Fibroblast of mammary gland (primary cell): ENCODE measurements at places on chromosomes 3 and 15.

DNA sequence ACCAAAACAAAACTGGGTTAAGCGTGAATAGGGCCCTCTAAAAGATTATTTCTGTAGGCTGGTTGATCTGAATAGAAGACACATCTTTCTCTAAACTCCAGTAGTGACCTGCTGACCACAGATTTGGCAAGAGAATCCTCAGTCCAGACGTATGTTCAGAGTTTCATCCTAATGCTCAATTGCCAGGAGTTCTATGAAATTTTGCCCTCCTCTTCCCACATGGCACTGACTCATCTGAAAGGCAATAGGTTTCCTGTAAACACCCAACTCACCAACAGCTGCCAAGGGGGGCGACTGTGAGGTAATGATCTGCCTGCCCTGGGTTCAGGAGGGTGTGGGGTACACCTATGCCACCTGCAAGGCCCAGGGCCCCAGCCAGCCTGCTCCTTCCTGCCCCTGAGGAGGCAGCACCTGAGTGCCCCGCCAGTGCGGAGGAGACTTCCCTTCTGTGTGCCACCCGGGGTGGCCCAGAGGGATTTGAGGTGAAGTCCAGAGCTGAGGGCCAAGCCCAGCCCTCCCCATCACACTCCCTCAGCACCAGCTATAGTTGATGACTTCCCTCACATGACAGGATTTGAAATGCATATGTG is 8.4 kb upstream of the PLA2G4D start:
- DNase-seq: peak; percentile 59

GRCh38 chr15:65778269-65778668 is 13.8 kb downstream of the DENND4A start:
- DNase-seq: no peak

DNA sequence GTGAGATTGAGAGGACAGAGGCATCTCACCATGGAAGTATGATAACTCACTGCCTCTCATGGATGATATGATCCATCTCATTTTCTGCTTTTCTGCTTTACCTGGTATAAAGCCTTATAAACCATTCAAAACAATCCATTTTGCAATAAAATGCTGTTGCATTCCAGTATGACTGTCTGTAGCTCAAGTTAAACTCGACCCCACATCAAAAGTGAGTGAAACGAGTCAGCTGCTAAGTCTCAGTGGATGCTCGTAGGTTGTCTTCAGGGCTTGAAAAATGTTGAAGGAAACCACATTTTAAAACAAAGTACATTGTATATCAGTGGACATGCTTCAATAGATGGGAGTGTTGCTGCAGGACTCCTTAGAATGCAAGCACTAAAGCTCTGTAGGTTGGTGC is 839.0 kb downstream of the TUSC7 start:
- DNase-seq: peak; percentile 22

DNA sequence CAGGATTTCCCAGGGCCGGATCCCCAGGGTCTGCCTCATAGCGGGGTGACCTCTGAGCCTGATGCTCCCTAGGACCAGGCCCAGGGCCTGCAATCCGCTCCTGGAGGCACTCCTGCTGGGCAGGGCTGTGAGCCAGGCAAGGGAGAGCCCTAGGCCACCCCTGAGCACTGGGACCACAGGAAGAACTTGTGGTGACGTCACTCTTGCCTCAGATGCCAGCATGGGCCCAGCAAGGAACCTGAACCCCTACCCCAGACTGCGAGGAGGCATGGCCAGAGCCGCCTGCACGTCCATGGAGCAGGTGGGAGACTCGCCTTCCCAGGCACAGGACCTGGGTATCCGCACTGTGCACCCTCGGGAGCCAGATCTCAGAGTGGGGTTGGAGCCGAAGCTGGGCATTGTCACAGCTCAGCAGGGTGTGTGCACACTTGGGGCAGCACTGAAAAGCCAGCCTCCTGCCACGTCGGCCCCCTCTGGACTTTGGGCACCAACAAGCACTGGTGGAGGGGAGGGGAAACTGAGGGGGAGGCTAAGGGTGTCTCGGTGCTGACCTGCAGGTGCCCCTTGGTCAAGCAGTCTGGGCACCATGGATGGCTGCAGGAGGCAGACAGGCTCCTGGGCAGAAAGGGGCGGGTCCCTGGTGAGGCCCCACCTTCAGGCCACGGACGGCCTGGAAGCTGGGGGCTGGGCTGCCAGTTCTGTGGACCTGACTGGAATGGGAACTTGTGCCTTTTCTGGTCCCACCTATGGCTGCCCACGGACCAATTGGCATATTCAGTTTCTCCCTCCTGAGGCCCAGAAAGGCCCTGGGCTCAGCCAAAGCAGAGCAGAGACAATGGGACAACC is 49.3 kb downstream of the SLC6A20 start:
- no peak for DNase-seq

GRCh38 chr15:68526784-68527183 is 52.0 kb upstream of the CORO2B start:
- no peak for DNase-seq

DNA sequence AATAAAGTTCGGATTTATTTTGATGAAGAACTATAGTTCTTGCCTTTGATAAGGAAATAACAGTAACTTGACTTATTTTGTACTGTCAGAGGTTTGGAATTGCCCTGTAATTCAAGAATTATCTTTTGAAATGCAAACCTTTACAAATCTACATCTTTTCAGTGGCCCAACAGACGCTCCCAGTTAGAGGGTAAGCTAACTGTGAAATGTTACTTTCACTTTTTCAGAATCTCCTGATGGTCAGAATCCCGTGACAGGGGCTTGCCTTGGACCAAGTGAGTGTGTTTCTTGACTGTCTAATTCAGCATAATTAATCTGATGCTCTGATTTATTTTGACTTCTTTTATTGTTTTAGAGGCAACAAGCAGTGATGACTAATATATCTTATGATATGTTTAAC is 262.5 kb downstream of the PLOD2 start:
- peak; percentile 12 for DNase-seq

DNA sequence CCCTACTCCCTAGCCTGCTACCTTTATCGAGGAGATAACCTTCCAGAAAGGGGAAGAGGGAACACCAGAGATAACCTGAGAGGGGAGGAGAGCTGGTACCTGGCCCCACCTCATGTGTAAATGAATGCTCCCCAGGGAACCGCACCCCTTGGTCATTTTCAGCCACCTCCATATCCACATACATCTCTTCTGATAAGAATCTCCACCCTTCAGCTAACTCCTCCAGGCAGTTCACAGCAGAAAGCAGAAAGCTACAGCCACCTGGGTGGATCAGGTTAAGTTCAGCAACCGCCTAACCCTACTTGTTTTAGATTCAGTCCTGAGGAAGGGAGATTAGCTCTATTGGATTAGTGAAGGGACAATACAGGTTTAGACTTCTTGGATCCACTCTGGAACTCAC is 38.0 kb upstream of the TIMP4 start:
- DNase-seq: no peak

DNA sequence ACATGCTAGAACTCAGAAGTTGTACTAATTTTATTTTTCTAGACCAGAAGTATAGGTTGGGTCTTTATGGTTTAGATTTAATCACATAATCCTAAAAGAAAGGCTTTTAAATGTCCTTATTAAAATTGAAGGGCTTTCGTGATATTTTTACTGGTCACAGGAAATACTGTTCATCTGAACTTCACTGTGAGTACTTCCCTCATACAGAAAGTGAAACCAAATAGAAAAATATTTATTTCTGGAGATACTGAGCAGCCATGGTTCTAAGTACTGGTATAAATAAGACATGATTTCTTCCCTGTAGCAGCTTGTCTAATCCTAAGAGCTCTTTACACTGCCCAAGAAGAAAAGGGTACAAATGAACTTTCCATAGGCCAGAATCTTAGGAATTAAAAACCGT is 2.0 kb downstream of the SNRK start:
- peak; percentile 36 for DNase-seq

GRCh38 chr3:126525091-126525852 is 1.3 kb downstream of the CHST13 start:
- no peak for DNase-seq

DNA sequence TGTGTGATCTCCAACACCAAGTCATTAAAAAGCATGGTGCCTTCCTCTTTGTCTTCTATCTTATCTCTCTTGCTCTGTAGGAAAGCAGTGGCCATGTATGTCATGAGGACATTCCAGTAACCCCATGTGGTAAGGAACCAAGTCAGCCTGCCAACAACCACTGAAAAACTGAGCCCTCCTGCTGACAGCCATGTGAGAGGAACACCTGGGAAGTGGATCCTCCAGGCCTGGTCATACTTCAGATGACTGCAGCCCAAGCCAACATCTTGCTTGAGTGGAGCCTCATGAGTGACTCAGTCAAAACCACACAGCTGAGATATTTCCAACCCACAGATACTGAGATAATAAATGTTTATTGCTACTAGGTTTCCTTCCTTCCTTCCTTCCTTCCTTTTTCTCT is 597.3 kb downstream of the ZIC1 start:
- DNase-seq: peak; percentile 85

DNA sequence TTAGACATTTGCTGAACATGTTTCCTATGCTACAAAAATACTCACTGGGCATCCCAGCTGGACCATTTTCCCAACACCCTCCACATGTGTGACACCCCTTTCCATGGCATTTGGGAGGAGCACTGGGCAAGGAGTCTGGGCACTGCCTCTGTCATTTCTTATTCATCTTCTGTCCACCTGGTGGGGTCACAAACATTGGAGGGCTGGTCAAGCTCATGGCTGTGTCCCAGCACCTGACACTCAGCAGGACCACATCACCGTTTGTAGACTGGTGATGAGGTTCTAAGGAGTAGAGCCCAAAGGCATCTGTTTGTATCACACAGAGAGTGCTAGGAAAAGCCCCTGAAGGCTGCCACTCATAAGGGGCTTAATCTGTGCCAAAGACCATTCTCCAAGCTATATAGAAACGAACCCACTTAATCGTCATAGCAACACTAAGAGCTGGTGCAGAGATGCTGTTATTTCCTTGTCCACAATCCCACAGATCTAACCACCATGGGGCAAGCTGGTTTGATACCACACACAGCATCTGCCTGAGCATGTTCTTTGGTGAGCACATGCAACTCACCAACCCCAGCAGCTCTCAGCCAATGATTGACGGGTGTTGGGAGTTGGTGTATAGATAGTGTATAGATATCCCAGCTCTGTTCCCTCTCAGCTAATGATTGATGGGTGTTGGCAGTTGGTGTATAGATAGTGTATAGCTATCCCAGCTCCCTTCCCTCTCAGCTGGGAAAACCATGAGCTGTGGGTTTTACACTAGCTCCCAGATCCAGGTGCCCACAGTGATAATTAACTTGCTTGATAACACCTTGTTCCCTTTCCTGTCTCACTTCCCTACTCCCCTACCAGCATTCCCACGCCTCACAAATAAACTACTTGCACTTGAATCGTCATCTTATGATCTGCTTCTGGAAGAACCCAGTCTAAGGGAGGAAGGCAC is 42.7 kb upstream of the ATP2B2 start:
- DNase-seq: no peak

DNA sequence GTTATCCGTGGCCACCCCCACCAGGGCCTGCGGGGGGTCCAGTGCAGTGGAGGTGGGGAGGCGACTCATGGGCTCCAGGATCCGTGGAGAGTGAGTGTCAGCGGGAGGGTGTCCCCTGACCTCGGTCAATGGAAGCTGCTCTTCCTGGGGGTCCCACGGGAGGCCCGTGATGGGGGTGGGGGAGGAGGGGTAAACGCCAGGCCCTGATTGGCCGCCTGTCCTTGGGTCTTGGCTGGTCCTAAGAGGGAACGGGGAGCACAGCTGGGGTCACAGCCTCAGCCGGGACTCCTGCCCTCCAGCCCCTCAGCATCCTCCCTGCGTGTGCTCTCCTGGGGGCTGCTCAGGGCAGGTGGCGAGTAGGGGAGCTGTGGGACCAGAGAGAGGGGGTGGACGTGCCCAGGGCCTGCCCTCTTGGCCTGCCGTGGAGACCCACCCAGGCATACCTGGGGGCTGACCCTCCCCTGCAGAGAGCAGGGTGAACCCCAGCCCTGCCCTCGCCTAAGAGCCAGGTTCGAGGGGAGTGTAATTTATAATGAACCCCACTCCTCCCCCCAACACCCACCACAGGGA is 184.6 kb downstream of the GOLGA6L6 start:
- no peak for DNase-seq

GRCh38 chr3:10459954-10460754 is 45.2 kb downstream of the ATP2B2 start:
- peak; percentile 60 for DNase-seq

- no peak for DNase-seq
Observed at GRCh38 chr3:35785234-35785888, 146.0 kb downstream of the ARPP21 start.

DNA sequence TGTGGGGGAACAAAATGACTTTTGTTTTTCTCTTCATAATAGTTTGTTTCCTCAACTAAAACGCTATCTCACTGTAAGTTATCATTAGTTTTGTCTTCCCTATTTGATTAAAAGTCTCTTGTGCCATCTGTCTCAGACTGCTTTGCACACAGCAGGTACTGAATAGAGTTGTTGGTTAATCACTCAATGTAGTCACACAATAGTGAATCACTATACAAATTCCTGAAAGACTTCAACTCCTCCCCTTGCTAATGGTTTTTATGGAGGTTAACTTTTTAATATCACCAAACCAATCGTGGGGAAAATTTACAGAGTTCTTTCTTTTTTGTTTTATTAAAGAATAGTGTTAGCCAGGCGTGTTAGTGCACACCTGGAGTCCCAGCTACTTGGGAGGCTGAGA is 2.6 kb upstream of the NGLY1 start:
- DNase-seq: peak; percentile 30

DNA sequence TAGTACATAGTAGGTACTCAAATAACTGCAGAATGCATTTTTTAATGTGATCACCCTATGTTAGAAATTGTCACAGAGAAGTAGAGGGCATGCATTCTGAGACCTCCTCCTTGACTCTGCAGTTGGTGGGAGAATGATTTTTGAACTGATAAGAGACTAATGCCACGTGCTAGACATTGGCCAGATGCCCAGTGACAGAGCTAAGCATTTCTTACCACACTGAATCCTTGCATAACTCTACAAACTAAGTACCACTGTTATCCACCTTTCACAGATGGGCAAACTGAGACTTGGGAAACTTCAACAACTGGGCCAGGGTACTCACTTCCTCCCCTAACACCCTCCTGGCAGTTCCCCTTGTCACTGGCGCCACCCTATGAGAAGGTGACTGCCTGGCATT is 33.5 kb upstream of the SPATA12 start:
- DNase-seq: peak; percentile 58

- DNase-seq: peak; percentile 68
Observed at GRCh38 chr3:145557405-145557804, 603.6 kb downstream of the PLOD2 start.

DNA sequence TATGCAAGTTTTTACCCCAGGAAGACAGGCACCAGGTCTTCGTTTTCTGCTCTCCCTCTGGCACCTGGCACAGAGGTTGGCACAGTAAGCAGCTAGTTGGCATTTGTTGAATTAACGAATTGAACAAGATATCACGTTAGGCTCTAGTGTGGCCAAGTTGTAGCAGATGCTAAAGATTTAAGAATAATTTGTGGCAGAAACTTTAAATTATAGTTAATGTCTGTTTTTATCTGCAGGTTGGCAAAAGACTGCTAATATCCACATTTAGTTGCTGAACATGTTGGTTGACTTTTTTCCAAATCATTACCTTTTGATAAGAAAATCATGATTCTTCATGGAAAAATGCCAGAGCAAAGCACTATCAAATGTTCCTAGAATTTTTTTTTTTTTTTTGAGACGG is 8.1 kb downstream of the CHRNA5 start:
- DNase-seq: no peak
